GM06990 (cell line): ENCODE measurements at places on chromosomes 3 and 15.

DNA sequence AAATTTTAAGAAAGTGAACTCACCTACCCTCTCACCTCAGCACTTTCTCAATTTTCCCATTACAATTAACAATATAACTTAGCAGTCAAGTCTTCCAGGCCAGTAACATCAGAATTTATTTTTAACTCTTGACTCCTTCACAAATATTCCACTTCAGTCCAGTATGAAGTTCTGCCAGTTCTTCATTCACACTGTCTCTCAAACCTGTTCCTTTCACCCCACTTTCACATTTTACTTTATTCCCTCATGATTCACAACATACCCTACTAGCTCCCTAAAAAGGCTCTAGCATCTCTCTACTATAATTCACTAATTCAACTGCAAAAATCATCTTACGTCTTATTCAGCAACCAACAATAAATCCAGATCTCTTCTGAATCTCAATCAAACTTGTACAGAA, 3.8 kb downstream of the GSK3B start:
- DNase-seq = no peak

DNA sequence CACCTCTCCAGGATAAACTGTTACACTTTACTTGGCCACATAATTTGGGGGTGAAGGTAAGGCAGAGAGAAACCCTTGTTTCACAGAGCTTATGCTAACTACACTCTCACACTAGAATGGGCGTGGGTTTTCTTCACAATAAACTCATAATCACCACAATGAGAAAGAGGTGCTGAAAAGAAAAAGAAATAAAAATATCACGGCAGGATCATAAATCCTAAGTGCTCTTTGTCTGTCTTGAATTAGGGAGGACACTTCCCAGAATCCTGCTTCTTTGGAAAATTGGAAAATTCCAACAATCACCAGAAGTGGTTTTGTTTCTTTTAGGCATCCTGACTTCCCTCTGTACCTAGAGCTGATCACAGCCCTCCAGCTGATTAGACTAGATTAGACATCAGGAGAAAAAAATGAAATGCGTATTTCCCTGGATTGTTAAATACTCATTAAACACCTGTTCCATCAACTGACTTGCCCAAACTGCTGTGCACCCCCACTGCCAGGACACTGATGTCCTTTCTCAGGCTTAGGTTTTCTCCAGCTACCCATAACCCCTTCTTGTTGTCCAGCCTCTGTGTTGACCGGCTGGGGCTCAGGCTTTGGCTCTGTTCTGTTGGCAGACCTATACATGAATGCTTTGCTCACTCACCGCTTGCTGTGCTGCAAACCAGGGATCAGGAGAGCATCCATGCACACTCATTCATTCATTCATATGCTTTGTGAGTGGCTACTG, 41.6 kb upstream of the ACKR4 start:
- no peak for DNase-seq

GRCh38 chr3:141385406-141386125, 17.3 kb downstream of the ZBTB38 start:
- DNase-seq = no peak

- DNase-seq = peak; percentile 20
Measured at GRCh38 chr3:43995547-43996378, 245.9 kb upstream of the TOPAZ1 start.

DNA sequence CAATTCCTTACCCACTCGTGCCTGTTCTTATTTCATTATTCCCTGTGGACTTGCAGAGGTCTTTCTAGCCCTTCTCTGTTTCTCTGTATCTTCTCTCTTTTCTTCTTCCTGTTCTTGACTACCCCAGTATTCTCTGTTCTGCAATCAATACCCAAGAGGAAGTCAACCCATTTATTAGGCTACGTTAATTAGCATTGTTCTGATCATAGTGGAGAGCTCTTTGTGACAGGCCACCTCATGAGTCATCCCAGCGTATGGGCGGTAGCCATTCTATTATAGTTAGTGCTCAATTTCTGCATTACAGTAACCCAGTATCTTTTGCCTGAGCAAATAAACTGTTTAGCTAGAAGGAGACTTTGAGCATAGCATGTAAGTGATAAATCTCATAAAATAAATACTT, 259.5 kb upstream of the GRM7 start:
- DNase-seq = peak; percentile 1

DNA sequence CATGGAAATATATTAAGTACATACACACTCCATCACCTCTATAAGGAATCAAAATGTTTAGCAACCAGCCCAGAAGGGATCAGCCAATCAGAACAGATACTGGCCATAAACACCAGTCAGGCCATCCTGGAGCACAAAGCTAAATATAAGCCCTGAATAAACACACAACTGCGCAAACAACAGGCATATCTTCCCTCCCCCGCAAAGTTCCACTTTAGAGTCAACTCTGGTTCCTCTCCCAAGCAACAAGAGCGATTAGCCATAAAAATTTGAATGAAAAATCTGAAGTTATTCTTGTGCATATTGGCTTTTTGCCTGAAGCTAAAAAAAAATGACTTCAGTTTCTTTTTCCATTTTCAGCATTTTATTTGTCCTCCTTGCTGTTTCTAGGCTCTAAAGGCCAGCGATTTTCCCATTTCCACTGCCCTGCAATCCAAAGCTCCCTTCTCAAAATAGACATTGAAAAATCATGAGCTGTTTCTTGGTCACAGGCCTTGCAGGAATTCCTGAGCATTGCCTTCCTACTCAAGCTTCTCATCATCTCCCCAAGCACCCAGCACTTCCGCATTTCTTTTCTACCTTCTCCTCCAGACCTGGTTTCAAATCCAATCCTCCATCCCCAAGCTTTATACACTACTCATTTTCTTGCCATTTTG, 247.9 kb downstream of the ZMAT3 start:
- no peak for DNase-seq

DNA sequence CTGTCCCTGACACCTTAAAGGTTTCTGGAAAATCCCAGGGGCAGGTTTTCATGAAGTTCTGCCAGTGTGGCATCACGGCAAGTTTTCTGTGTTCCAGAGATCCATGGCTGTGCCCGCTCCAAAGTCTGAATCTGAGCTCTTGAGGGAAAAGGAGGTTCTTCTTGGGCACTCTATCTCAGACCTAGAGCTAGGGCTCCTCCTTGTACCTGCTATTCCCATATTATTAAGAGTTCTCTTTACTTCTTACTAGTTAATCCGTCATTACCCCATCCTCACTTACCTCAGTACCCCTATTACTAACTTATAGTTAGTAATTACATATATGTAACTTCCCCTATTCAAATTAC, 5.9 kb upstream of the TRA2B start:
- no peak for DNase-seq

DNA sequence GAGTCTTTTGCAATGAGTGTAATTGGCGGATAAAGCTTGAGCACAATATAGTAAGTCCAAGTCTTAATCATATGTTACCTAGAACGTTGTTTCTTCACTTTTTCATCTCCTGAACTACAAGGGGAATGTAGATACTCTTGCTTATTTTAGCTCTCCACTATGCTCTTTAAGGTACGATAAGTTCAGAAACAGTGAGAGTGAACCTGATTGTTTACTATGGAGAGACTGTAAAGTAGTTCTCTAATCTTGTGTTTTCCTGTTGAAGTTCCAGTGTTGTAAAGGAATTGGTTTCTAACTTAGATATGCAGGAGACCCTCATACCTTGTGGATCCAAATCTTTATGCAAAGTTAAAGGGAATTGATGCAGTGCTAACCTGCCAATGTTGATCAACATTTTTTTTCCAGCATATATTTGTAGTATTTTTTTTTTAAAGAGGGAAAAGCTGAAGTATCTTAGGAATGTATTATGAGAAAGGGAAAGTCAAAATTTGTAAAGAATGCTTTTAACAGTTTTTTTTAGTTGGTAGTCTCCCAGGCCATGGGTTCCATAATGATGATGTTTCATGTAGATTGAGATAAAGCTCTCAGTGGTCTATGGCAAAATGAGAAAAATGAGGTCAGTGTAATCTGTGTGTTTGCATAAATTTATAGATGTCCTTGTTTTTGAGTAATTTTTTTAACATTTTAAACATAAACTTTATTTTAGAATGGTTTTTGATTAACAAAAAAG, 14.9 kb downstream of the ATP11B start:
- no peak for DNase-seq

- no peak for DNase-seq
Measured at GRCh38 chr3:170602556-170602955, 16.7 kb upstream of the SLC7A14 start.

DNA sequence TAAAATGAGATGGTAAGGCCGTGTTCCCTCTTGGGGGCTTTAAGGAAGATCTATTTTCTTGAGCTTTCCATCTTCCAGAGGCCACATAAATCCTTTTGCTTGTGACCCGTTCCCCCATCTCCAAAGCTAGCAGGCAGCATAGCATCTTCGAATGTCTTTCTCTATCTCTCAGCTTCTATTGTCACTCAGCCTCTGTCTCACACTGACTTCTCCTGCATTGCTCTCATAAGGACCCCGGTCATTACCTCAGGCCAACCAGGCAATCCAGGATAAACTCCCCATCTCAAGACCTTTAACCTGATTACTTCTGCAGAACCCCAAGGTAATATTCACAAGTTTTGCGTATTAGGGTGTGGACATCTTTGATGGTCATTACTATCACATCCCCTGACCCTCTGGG, 250.3 kb upstream of the SOX2 start:
- no peak for DNase-seq

DNA sequence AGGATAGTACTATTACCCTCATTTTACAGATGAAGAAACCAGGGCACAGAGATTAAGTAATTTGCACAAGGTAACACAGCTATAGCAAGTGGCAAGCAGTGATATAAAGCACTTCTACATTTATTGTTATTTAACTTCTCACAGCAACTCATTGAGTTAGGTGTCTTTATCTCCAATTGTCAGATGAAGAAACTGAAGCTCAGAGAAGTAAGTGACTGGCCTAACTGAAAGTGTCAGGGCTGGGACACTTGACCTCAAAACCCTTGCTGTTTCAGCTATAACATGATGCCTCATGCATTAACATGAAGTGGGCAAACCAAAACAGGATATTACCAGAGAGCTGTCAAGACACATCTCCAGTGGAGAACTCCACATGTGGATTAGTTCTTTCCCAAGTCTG, 65.8 kb upstream of the LEKR1 start:
- peak; percentile 7 for DNase-seq

DNA sequence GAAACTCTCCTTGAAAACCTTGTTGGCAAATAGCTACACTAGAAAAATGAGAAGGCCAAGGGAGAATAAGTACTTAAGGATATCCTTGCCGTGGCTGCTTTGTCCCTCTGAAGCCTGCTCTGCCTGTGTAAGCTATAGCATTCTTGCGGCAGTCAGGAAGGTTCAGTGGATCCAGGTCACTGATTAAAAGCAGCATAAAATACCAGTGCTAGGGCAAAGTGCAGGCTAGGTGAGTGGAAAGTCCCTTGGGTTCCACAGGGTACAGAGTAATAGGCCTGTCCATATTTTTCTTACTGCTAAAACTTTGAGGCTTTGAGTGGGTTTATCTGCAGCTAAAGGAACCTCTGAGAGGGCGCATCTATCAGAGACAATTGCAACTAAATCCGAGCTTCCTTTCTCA, 10.3 kb downstream of the CXCR6 start:
- no peak for DNase-seq

DNA sequence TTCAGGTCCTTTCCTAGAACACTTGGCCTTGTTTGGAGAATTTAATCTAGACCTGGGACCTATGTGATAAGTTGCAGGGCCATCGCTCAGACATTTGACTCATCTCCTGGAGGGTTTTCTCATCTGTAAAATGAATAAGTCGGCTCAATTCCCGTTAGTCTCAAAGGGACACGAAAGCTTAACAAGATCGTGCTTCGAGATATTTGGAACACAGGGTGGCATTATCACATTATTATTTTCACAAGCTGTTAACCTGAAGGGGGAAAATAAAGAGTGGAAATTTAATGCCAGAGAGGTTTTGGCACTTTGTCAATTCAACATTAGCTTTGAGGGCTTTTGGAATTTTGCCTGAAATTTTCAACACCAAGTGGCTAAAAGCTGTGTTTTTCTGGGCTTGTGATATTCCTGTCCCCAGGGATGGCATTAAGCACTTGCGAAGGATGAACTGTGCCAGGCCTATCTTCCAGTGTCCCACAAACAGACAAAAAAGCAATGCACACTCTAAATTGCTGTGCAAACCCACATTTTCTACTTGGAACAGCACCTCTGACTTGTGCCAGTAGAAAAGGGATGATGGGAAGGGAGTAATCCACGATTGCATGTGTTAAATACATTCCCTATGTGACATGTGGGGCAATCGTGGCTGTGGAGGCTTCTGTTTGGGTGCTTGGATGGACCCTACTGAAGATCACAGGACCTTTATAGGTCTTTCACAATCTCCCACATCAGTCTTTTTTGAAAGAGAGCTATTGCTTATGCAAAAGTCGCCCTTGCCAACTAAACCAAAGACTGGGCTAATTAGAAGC, 478.7 kb downstream of the MFSD1 start:
- no peak for DNase-seq

DNA sequence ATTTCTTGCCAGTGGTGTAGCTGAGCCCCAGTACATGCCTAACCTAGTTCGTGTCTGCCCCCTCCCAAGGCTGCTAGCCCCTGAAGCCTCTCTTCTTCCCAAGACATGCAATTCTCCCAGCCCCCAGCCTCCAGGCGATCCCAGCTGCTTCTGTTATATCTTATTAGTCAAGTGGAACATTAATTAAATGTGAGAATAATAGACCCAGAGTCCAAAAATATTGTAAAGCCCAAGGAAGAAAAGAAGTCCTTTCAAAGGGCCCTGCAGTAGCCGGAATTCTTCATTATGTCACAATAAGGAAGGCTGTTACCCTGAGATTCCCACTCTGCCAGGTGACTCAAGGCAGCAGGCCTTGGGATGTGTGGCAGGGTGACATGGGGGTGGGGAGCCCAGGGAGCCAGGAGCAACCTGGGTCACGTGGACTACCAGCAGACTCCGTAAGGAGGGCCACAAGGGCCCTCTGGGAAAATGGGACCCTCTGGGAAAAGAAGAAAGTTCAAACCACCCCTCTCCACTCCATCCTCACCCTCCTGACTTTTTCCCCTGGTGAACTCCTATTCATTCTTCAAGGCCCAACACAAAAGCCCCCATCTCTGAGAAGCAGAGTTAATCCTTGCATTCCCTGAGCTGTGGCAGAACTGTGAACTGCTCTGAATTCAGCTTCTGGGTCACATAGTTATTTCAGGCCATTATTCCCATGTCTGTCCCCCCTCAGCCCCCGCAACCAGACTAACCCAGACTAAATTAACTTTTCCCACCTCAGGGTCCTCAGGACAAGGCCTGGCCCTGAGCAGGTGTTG, 21.8 kb upstream of the TRH start:
- DNase-seq = no peak

GRCh38 chr3:123953735-123954134, 7.3 kb downstream of the CCDC14 start:
- no peak for DNase-seq

GRCh38 chr15:48318131-48318530, 13.1 kb upstream of the DUT start:
- DNase-seq = no peak

DNA sequence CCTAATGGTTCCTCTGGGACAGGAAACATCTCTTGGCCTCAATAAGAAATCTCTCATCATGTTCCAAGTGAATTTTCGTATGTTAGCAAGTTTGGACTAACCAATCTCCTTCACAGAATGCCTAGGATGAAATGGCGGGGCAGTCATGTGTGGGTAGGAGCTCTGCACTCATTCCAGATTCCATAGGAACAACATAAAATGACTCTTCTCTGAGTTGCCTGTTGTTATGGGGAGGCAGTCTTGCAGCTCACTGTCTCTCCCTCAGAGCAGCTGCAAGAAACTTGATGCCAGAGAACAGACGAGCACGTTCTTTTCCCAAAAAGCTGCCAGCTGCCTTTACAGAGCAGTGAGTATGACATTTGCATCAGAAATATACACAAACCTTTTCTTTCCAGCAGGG, 34.1 kb downstream of the SPATA12 start:
- no peak for DNase-seq
